ENCODE measurements at places on chromosomes 1 and 21.
A peak's percentile ranks its signal among the peaks of the same experiment; 100 is the strongest.

DNA sequence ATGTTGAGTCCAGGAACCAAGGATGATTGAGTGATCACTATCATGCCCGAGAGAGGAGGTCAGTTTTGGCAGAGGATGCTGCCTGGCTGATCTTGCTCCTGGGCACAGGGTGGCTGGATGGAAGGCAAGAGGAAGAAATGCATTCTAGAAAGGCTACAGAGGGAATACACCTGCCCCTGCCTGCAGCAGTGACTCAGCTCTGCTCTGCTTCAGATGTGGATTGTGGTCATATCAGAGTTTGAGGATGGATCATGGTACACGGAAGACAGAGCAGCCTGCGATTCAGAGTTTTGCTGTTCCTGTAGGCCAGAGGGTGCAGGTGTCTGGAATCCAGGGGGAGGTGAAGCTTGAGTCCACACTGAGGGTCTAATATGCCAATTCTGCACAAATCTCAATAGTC is 37.2 kb downstream of the PCP4 start:
- no peak for DNase-seq

GRCh38 chr1:243849421-243850201 is 432 bp downstream of the AKT3 start:
- DNase-seq = peak; percentile 44

DNA sequence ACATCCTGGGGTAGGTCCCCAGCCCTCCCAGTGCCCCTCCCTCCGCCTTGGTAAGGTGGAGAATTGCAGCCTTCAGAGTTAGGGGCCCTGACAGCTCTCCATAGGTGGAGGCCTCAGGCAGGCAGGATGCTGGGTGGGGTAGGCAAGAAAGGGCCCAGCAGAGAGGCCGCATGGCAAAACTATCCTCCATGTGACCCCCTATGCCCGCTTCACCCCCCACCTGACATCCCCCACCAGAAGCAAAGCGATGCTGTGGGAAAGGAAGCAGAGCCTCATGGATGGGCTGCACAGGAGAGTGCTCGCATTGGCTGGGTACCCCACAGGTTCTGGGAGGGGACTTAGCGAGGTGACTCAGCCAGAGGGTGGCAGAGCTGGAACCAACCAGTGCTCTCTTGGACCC is 1.6 kb downstream of the S100A9 start:
- DNase-seq = no peak

DNA sequence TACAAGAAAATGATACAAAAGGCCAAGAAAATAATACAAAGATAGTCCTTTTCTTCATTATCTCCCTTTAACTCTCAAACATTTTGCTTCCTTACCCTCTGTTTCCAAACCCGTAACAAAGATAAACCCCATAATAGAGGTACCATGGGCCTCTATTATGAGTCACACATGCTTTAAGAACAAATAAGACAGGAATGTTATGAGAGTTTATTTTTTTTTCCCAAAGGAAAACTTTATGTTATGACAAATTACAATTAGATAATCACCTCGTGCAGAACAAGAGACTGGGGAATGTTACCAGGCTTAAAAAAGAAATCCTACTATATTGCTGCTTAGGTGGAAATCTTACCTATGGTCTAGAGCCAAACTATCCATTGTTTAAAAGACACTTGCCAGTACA is 272.0 kb downstream of the BRINP3 start:
- no peak for DNase-seq

- DNase-seq = no peak
Observed at GRCh38 chr1:3077561-3077960, 8.6 kb downstream of the PRDM16 start.

DNA sequence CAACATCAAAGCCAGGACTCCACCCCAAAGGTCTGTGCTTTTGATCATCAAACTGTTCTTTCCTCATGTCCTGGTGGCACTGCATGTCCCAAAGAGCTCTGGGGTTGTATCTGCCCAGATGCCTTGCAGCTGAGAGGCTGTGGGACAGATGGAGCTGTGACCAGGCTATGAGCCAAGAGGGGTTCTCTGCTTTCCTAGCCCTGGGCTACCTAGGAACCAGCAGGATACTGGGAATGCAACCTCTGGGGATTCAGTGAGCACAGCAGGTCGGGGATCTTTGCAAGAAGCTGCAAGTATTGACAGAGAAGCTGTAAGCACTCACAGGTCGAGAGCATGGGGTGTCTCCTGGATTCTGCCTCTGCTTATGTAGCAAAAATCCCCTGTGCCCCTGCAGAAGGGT is 186.6 kb downstream of the GRIK3 start:
- DNase-seq = no peak
